ENCODE measurements at places on chromosomes 4 and X.

- DNase-seq, result no peak
Observed at GRCh38 chr4:71411981-71412380, 73.2 kb downstream of the SLC4A4 start.

GRCh38 chr4:169315530-169316343 is 45.0 kb upstream of the SH3RF1 start:
- DNase-seq, result no peak

DNA sequence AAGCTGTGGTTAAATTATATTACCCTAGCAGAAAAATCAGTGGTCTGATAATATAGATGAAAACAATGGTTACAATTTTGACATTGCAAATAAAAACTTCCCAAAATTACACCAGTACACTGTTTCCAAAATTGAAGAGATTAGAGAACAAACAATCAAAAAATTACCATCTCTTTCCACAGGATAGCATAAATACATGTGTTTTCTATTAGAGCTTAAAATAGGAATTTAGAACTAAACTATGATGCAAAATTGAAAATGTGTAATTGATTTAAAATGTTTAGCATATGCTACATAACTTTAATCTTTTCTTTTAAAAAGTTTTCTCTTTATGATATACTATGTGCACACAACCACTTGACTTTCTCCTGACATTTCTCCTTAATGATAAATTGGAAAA is 6.7 kb downstream of the EDNRA start:
- no peak for DNase-seq

GRCh38 chrX:56968980-56969379 is 26.4 kb downstream of the SPIN3 start:
- DNase-seq, result no peak

DNA sequence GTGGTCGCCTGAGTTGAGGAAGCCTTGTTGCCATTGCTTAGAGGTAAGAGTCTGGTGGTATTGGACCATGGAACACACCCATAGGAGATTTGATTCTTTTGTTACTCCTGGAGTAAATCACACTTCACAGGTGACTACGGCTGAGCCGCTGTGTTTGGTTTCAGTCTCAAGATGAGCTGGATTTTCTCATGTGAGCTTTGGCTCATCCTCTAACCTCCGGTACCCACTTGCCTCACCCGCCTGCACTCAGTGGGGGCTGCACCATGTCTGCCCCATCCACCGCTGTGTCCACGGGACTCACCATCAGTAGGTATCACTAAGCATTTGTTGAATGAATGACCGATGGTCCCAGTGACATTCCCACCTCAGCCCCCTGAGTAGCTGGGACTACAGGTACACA is 52.7 kb downstream of the HTT-AS start:
- peak; percentile 73 for DNase-seq

GRCh38 chrX:69123481-69123880 is 41.8 kb downstream of the PJA1 start:
- DNase-seq, result no peak

- DNase-seq, result peak; percentile 1
Observed at GRCh38 chrX:3743801-3744439, 30.5 kb upstream of the PRKX start.

- no peak for DNase-seq
Observed at GRCh38 chrX:140292188-140292587, 212.7 kb downstream of the SOX3 start.

DNA sequence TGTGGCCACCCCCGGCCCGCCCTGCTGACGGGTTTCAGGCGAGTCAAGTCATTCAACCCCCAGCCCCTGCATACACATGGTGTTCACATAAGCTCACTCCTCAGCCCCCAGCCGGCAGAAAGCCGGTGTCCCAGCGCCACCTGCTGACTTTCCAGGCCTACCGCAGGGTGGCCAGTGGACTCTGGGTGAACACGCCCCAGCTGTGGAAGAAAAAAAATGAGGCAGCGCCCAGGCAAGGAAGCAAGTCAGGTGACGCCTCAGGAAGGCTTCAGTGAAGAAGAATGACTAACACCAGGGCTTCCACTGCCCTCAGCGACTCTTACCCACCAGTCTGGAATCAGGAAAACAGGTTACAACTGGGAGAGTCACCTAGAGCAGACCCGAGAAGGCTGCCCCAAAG is 15.8 kb downstream of the BCAP31 start:
- peak; percentile 33 for DNase-seq

- no peak for DNase-seq
Observed at GRCh38 chr4:156623376-156623775, 348.2 kb downstream of the PDGFC start.

DNA sequence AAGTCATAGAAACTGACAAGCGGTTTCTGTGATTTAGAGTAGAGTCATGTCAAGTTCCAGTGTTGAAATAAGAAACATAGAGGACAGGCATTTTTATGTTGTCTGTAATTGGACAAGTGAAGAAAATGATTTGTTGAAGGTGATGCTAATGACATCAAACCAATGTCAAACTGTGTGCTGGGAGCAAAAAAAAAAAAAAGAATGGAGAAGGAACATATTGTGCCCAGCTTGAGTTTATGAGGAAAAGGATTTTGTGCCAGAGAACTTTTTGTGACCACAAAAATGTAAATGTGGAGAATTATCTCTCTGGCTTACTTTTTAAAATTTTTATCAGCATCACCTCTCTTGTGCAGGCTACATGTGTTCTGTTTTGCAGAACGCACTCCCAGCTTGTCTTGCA is 495.7 kb downstream of the RAPGEF2 start:
- no peak for DNase-seq

DNA sequence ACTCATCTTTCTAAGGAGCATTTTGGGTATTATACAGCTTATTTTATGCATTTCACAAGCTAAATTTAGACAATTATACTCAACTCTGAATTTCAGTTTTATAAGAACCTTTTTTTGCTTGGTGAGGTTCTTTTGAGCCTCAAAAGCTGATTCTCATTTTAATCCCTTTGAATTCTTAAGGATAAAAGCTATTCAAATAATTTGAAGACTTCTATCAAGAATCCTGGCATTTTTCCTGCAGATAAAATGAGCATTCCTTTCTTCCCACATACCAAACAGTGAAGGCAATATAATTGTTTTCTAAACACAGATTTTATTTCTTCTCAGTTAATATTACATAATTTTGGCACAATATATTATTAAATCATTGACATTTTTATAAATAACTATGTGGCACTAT is 118.4 kb upstream of the GPM6A start:
- no peak for DNase-seq

GRCh38 chr4:151801547-151802516 is 41.0 kb upstream of the GATB start:
- peak; percentile 68 for DNase-seq

- DNase-seq, result no peak
Observed at GRCh38 chrX:130443875-130444274, 42.1 kb downstream of the RBMX2 start.

GRCh38 chr4:7736436-7737267 is 203.0 kb downstream of the AFAP1 start:
- no peak for DNase-seq

- DNase-seq, result peak; percentile 60
Observed at GRCh38 chrX:154490021-154490413, 412 bp downstream of the SLC10A3 start.

- no peak for DNase-seq
Observed at GRCh38 chr4:53545273-53545672, 46.0 kb downstream of the LNX1 start.

DNA sequence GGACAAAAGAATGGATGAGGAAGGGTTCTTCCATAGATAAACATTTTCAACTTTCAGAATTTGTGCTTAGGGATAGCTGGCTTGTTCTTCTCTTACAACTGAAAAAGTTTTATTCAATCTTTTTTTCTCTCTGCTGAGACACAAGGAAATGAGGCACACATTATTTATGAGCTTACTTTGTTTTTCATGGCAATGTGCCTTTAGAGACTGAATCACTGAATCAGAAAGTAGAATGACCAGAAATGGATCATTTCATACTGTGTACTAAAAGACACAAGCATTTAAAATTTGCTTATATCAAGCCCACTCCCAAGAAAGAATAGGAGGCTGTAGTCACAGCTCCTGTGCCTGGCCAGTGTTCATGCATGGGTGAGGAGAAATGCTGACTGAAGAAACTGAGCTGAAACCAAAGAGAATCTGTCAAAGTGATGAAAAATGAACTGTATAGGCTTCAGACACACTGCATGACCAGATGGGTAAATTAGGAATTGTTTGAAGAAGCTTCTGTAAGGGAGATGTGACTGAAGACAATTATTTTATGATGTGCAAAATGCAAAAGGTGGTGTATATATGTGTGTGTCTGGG is 413.8 kb downstream of the RAPGEF2 start:
- no peak for DNase-seq

DNA sequence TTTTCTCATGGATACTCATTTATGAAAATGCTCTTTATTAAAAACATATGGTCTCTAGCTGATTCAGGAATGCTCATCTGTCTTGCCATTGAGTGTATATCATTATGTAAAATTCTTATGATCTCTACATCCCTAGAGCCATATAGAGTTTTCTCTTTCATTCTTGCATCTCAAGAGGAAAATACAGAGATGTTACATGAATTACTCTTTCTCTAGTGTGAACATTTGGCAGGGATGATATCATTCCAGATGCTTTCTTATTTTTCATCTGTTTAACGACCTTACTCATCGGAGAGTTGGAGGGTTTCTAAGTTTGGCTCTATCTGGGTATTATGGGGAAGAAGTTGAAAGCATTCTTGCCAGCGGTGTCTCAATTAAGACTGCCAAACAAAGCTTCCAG is 202.9 kb upstream of the SLC7A11 start:
- DNase-seq, result no peak

DNA sequence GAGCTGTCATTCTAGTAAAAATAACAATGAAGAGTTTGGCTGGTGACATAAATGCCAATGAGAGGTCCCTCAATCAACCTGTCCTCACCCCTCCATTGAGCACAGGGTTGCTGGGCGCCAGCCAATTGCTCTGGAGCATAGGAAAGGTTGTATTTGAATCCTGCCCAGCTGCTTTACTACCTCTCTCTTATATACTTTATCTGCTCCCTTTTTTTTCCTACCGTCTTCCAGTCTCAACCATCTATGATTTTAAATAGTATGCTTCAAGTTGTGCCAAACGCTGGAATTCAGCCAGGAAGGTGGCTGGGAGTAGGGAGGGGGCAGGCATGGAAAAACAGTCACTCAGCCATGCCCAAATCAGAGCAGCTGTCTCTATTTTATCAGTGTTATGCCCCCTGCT is 153.8 kb downstream of the NR3C2 start:
- no peak for DNase-seq

DNA sequence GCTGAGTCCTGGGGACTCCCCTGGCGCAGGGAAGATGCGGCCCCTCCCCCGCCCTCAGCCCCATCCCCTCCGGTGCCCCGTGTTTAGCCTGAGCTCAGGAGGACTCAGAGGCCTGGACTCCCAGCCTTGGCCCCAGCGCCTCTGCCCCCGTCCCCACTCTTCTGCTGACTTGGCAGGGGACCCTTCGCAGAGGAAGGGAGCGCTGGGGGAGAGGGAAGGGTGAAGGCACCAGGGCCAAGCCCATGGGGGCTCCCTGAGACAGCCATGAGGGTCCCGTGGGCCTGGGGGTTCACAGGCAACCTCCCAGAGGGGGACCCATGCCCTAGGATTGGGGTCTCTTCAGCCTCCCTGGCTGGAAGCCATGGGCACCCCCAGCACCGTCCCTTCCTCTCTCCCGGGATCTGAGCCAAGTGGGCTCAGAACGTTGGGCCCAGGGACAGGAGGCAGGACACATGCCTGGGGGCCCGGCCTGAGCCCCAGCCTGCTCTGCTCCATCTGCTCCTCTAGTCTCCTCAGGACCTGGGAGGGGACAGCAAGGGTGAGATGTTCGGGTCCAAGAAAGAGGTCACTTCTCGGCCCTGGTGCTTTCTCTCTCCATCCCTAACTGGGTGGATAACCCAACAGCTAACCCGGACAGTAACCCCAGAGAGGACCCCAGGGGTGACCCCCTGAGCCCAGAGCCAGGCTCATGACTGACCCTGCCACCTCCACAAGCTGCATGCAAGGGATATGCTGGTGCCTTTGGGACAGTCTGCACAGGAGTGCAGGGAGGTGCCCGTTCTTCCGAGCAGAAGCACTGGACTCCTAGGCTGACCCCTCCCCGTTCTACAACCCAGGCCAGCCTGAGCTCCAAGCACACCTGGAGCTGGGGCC is 1.5 kb upstream of the CPLX1 start:
- DNase-seq, result no peak

DNA sequence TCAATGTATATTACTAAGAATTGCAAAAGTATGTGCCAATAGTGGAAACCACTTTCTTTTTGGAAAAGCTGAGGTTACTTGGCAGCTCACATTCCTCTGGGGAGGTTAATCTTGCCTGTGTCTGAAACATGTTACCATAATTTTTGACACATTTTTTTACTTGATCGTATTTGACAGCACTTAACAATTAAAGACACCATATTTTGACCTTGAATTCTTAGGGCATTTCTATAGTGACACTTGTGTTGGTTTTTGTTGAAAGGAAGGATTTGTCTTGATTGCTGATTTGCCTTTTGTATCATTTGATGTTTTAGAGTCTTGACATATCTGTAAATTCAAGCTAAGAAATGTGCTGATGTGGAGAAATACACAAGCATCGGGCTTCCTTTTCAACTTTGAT is 2135.5 kb downstream of the PCDH7 start:
- no peak for DNase-seq

Data from GM12865 (cell line).